ENCODE measurements at places on chromosomes 12 and 14.

GRCh38 chr12:91383099-91383498 is 200.5 kb upstream of the DCN start:
- DNase-seq = no peak

GRCh38 chr12:11724888-11725311 is 75.4 kb downstream of the ETV6 start:
- no peak for DNase-seq

DNA sequence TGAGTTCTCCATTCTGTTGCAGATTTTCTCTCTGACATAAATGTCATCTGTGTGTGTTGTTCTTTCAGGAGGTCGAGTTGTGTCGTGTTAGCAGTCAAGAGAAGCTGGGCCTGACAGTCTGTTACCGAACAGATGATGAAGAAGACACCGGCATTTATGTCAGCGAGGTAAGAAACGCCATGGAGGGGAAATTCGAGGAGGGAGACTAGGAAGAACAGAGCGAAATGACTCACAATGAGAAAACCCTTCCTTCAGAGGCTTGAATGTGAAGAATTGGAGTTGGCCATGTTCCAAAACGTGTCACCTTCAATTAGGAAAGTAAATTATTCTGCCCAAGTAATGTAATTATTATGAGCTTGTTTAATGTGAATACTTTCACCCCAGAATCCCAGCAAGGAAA is 364.5 kb downstream of the PDZRN4 start:
- no peak for DNase-seq

GRCh38 chr14:68566075-68566474 is 226.8 kb downstream of the ZFP36L1 start:
- DNase-seq = no peak

DNA sequence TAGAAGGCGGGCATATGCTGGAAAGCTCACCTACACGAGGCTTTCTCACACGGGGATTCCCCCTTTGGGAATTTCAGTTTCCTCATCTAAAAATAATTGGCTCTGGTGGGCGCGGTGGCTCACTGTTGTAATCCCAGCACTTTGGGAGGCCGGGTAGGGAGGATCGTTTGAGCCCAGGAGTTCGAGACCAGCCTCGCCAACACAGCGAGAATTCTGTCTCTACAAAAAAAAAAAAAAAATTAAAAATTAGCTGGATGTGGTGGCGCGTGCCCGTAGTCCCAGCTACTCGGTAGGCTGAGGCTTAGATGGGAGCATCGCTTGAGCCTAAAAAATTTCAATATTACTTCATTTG is 400 bp upstream of the NDUFA12 start:
- no peak for DNase-seq

GRCh38 chr12:15306605-15307004 is 15.7 kb upstream of the PTPRO start:
- DNase-seq = no peak

GRCh38 chr12:119728444-119728745 is 60.5 kb downstream of the PRKAB1 start:
- DNase-seq = no peak

DNA sequence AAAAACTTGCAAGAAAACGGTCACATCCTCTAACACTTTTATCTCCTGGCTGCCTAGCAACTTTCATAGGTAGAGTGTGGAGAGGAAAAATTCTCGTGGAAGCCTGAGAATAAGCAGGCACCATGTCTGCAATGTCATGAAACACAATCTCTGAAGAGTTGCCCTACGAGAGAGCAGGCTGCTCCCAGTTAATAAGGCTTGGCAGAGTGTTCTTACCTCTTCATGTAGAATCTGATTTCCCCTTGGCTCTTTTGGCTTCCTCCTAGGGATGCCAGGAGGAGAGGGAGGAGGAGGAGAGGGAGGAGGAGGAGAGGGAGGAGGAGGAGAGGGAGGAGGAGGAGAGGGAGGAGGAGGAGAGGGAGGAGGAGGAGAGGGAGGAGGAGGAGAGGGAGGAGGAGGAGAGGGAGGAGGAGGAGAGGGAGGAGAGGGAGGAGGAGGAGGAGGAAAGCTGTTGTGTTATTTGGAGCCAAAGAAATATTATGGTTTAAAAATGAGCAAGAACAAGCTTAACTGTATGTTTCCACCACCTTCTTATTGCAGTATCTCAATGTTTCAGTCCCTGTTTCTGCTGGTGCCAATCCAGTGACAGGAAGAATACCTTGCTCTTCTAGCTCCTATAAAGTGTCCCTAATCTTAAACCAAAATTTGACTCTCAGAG is 52.9 kb downstream of the EGLN3 start:
- no peak for DNase-seq

GRCh38 chr14:77197988-77198387 is 16.4 kb downstream of the TMEM63C start:
- DNase-seq = no peak

- DNase-seq = no peak
Observed at GRCh38 chr12:10672231-10672868, 1.5 kb downstream of the STYK1 start.

GRCh38 chr14:100230361-100230760 is 8.6 kb upstream of the YY1 start:
- DNase-seq = no peak

DNA sequence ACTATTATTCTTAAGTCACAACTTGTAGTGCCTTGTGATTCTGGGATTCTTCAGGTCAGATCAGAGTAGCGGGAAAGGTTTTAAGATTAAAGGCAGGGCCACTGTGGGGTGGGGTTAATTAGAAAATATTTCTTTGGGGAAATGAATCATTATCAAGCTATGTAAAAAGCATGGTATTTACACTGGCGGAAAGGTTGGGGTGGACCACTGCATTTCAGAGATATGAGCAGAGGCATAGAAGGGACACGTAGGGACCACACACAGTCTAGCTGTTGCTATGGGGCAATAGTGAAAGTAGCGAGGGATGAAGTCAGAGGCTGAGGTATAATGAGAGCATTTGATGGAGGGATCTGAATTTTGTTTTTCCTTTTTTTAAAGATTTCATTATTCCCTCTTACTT is 31.7 kb upstream of the KCNH3 start:
- no peak for DNase-seq

DNA sequence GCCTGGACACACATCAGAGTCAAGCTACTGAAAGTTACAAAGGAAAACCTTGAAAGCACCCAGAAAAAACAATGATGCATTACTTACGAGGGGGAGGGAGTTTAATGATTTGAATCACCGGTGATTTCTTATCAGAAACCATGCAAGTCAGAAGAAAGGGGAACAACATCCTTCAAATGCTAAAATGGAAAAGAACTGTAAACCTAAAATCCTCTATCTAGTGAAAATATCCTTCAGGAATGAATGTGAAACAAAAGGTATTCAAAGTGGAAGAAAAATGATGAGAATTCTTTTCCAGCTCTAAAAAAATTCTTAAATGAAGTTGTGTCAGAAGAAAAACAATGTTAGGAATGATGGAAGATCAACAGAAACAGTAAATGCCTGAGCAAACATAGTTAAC is 16.8 kb downstream of the SCAF11 start:
- no peak for DNase-seq

DNA sequence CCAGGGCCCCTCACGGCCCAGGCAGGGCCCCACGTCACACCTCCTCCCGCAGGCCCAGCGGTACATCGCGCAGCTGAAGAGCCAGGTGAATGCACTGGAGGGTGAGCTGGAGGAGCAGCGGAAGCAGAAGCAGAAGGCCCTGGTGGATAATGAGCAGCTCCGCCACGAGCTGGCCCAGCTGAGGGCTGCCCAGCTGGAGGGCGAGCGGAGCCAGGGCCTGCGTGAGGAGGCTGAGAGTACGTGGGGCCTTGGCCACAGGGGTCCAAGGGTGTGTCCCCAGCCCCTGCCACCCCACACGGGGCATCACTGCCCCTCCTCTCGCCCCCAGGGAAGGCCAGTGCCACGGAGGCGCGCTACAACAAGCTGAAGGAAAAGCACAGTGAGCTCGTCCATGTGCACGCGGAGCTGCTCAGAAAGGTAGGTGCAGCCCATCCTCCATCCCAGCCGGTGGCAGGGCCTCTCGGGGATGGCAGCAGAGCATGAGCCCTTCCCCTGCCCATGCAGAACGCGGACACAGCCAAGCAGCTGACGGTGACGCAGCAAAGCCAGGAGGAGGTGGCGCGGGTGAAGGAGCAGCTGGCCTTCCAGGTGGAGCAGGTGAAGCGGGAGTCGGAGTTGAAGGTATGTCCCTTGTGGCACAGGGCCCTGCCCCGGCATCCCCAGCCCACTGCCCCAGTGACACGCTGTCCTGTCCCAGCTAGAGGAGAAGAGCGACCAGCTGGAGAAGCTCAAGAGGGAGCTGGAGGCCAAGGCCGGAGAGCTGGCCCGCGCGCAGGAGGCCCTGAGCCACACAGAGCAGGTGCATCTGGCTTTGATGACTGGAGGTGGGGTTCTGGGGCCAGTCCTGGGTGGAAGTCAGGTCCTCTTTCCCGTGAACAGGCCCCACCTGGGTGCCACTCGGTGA is 20.9 kb downstream of the HIP1R start:
- no peak for DNase-seq

DNA sequence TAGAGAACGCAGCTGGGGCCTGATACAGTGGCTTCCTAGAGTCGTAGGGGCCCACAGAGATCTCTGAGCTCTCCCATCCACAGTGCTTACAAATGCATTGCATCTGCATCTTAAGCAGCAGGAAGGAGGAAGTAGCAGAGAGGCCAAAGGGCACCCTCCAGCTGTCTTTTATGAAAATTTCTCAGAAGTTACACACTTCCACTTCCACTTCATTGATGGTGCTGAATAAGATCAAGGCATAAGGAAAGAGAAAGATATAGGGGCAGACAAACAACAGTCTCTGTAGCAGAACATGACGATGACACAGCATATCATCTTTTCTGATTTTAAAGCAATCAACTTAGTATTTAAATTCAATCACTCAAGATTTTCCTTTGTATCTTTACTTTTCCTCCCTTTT is 51.6 kb upstream of the ABCC9 start:
- no peak for DNase-seq

DNA sequence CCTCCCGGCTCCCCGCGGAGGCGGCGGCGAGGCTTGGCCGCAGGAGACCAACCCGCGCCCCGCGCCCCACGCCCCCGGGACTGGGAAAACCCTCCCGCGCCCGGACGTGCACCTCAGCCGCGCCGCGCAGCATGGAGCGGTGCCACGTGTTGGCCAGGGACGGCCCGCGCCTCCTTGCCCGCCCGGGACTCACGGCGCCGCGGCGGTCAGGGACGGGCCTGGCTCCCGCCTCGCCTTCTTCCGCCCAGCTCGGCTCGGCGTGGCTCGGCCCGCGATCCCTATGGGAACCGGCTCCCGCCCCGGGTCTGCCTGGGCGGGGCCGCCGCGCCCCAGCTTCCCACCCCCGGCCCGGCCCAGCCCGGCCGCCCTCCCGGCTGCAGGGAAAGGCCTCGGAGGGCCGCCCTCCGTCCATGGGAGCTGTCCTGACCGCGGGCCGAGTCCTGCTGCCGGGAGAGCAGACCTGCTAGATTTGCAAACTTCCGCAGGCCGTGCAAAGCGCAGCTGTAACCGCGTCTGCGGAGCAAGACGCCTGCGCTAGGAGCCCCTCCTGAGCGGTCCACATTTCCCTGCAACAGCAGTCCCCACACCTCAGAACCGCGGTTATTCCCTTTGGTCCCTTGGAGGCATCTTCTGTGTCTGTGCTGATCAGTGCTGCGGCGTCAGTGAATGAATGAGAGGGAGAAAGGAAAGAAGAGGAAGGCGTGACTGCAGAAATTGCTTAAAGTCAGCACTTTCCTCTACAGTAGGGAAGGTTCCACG is at the start of gene CDKL1:
TSS of gene CDKL1 (minus strand) at position 251 of the 759 bp plus-strand sequence. CDS start 1,013 bp downstream, outside the sequence.
- peak; percentile 49 for DNase-seq

DNA sequence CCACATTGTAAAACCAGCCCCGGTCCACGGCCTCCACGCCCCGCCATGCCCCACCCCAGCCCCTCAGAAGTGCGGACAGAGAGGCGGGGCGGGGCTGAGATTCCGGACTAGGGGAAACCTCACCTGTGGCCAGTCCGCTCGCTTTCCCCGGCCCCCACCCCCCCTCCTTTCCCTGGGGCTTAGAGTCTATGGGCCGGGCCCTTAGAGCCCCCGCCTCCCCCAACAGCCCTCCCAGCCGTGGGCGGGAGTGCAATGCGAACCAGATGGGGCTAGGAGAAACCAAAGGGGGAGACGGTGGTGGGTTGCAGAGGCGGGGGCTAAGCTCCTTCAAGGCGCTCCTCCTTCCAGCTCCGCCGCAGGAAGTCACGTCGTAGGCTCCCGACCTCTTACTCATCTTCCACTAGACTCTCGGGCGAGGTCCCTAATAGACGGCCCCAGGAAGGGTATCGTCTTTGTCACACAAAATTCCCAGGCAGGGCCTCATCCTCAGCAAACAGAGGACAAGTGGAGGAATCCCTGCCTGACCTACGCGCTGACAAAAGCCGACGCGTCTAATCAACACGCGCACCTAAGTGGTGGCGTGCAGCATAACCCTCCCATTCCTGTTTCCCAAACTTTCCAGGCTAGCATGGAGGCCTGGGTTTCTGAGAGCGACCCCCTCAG is 1.1 kb upstream of the NAB2 start:
- DNase-seq = peak; percentile 47

DNA sequence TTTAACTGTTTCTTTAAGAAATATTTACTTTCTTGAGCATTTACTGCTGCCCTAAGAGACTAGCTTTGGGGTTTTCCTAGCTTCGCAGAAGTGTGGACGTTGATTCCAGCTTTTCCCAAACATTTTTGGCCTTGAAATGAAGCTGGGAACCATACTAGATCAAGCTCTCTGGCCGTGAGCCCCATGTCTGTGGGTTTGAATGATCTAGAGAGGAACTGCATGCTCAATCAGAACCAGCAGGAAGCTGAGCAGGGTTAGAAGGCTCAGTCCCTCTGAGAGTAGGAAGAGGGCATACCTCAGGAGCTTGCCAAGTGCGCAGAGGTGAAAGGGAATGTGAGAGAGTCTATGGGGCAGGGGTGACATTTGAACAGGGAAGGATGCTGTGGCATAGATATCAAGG is 292.1 kb downstream of the CACNA1C start:
- no peak for DNase-seq

GRCh38 chr14:94237983-94238382 is 55.1 kb downstream of the SERPINA10 start:
- no peak for DNase-seq

DNA sequence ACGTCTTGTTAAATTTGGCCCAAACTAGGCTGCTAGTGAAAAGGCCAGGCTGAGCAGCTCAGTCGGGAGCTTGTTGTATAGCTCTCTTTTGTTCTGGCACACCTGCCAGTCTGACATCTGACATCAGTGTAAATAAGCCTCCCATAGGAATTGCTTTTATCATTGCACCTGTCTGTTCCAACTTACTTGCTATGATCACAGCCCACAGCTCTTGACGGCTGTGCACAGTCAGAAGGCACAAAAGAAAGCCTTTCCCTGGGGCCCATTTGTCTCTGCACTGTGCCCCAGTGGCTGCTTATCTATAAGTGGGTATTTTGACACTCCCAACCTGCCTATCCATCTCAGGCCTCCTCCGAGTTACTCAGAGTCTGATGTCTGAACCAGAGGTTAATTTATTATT is 324.5 kb downstream of the NUAK1 start:
- no peak for DNase-seq

DNA sequence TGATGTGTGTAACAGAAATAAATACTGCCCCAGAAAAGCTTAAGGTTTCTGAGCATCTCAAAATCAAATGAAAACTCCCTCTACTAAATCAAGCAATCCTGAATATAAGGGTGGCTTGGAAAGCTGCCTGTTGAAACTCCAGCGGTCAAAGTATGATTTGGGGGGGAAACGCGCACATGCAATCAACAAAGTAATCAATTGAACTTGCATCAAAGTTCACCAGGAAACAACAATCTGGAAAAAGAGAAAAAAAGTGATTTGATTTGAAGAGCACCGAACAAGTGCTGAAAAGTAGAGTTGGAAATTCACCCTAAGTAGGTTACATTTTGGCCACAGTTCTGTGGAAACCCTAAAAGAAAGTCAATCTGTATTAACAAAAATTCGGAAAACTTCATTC is 700 bp downstream of the CNIH1 start:
- DNase-seq = no peak

- no peak for DNase-seq
Observed at GRCh38 chr12:91687052-91688017, 458.3 kb downstream of the BTG1 start.

All from NCI-H1694 treated with DMSO at 0.1 percent for 48 hours (cell line).